ENCODE measurements at places on chromosomes 5 and 9. TPM values are rescaled to one million over a fixed set of nuclear protein-coding genes. Genes with fewer than 3 reads are reported as not detected.
A peak's percentile ranks its signal among the peaks of the same experiment; 100 is the strongest.

DNA sequence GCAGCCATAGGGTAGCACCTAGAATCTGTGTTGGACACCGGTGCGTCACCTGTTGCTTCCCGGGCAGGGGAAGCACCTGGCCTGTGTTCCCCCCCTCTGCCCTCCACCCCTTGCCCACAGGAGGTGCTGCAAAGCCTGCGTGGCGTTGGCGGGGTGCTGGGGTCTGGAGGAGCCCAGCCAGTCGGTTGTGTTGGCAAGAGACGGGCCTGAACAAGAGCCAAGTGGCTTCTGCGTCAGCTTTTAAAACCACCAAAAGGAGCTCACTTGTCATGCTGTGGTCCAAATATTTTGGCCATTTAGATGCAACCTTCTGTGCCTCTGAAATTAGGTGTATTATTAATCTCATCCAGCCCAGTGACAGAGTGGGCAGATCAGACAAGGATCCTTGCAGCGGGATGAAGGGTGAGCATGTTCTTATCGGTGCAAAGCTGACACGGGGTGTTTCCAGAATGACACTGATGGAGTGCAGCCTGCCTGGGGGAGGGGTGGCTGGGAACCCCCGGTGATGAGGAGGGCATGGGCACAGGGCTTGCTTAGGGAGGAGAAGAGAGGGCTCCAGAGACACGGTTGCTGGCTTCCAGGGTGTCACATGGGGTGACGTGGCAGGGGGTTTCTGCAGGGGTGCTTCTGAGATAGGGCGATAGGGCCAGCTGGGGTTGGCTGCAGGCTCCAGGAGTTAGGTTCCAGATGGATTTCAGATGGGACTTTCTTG lies 9.7 kb upstream of the RXRA start:
- H3K4me1 ChIP-seq = no peaks in the 10 kb centered on the region
- no peak overlapping the region for H3K27ac ChIP-seq
- H3K27me3 ChIP-seq = no peaks in the 10 kb centered on the region
- no peak overlapping the region for H3K4me3 ChIP-seq
- no peak for DNase-seq
- H3K36me3 ChIP-seq = no peaks in the 10 kb centered on the region

- no peak for DNase-seq
- H3K4me3 ChIP-seq = no peak overlapping the region
- H3K36me3 ChIP-seq = no peaks in the 10 kb centered on the region
- no peaks in the 10 kb centered on the region for H3K4me1 ChIP-seq
- no peak overlapping the region for H3K27ac ChIP-seq
Measured at GRCh38 chr5:158644301-158644700, 455.4 kb downstream of the EBF1 start.

GRCh38 chr5:60463179-60463868 lies 236.6 kb downstream of the DEPDC1B start:
- DNase-seq = no peak
- no peak overlapping the region for H3K27ac ChIP-seq
- no peaks in the 10 kb centered on the region for H3K36me3 ChIP-seq
- no peaks in the 10 kb centered on the region for H3K27me3 ChIP-seq
- no peaks in the 10 kb centered on the region for H3K4me1 ChIP-seq
- no peak overlapping the region for H3K4me3 ChIP-seq

- H3K4me3 ChIP-seq = no peak overlapping the region
- H3K36me3 ChIP-seq = peaks cover 19% of the 10 kb centered on the region
- H3K27me3 ChIP-seq = no peaks in the 10 kb centered on the region
Measured at GRCh38 chr9:121125590-121125989, 50.8 kb downstream of the CNTRL start.

DNA sequence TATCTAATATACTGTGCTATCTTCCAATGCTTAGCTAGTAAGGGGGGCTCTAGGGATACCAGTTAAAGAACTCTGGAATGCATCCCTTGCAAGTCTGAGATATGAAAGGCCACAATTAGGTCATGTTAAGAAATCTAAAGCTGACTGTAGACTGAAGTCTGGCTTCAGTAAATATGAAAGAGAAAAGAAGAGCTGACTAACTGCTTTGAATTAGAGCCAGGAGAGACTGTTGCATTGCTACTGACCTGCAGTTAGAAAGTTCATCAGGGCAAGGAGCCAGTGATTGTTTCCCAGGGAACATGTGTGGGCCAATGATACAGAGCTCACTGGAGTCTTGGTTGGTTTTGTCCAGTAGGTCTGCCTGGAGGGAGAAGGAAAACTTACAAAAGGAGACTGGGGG lies 472.1 kb upstream of the TNC start:
- H3K27ac ChIP-seq = no peak overlapping the region
- no peaks in the 10 kb centered on the region for H3K36me3 ChIP-seq
- no peak for DNase-seq
- H3K27me3 ChIP-seq = no peaks in the 10 kb centered on the region
- H3K4me1 ChIP-seq = no peaks in the 10 kb centered on the region

Gene SH3RF2
- total RNA-seq = 50.6 TPM

DNA sequence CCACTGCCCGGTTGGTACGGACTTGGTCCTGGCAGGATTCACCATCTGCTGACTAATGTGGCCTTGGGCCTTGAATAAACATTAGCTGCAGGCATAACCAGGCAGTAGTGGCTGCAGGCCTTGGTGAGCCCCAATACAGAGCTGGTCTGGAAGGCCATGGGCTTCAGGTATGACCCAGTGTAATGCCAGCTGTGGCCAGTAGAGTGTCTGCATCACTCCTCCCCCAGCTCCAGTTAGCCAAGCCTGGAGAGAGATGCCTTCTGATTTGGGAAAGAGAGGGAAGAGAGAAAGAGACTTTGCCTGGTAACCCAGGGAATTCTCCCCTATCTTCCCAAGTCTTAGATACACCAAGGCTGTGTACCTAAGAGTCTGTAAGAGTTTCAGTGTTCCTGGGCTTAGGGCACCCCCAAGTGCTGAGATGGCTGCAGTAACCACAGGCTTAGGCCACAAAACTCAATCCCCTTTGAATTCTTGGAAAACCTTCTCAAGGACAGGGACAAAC lies 5.6 kb upstream of the C5 start:
- no peak overlapping the region for H3K27ac ChIP-seq
- H3K4me1 ChIP-seq = no peaks in the 10 kb centered on the region
- no peaks in the 10 kb centered on the region for H3K36me3 ChIP-seq

GRCh38 chr9:135500071-135500524 lies 384 bp upstream of the MRPS2 start:
- H3K4me1 ChIP-seq = peaks cover 12% of the 10 kb centered on the region
- no peak for DNase-seq
- peaks cover 23% of the 10 kb centered on the region for H3K36me3 ChIP-seq
- no peaks in the 10 kb centered on the region for H3K27me3 ChIP-seq
- H3K4me3 ChIP-seq = peak overlapping the region; percentile 73
- peak overlapping the region; percentile 69 for H3K27ac ChIP-seq

DNA sequence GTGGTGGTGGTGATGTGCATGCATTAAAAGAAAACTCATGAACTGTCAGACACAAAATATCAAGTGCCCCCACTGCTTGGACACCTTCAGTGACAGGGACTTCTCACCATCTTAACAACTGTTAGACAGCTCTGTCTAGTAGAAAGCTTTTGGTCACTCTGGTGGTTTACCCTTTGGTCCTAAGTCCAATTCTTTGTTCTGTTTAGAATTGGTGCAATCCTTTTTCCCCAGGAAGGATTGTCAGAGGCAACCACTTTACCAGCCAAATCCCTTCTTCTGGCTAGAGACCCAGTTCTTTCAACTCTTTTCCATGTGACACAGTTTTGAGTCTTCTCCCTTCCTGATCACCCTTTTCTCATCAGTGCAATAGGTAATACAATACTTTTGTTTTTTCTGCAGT lies 140.2 kb downstream of the SEC61B start:
- no peaks in the 10 kb centered on the region for H3K4me1 ChIP-seq
- no peak overlapping the region for H3K4me3 ChIP-seq
- DNase-seq = no peak
- no peaks in the 10 kb centered on the region for H3K36me3 ChIP-seq
- H3K27ac ChIP-seq = no peak overlapping the region

Gene SHOC1
- total RNA-seq = not detected

DNA sequence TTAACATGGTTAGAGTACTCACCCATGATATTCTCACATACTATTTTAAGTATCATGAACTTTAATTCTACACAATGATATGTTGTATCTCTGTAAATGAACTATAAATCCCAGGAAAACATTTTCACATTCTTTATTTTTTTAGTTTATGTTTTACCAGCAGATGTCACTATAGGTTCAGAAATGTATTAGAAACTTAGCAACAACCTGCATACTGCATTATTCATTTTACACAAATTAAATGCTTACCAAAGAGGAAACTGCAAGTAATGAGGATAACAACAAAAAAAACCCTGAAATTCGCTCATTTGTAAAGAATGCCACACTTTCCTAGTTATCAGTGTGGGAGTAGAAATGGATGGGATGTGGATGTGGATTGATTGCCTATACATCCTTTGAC lies 217.5 kb upstream of the OTULINL start:
- H3K36me3 ChIP-seq = peaks cover 86% of the 10 kb centered on the region
- H3K4me3 ChIP-seq = no peak overlapping the region
- H3K27ac ChIP-seq = no peak overlapping the region
- no peak for DNase-seq
- H3K27me3 ChIP-seq = no peaks in the 10 kb centered on the region
- H3K4me1 ChIP-seq = no peaks in the 10 kb centered on the region
